ENCODE measurements at places on chromosomes 2 and 18.
A peak's percentile ranks its signal among the peaks of the same experiment; 100 is the strongest.

DNA sequence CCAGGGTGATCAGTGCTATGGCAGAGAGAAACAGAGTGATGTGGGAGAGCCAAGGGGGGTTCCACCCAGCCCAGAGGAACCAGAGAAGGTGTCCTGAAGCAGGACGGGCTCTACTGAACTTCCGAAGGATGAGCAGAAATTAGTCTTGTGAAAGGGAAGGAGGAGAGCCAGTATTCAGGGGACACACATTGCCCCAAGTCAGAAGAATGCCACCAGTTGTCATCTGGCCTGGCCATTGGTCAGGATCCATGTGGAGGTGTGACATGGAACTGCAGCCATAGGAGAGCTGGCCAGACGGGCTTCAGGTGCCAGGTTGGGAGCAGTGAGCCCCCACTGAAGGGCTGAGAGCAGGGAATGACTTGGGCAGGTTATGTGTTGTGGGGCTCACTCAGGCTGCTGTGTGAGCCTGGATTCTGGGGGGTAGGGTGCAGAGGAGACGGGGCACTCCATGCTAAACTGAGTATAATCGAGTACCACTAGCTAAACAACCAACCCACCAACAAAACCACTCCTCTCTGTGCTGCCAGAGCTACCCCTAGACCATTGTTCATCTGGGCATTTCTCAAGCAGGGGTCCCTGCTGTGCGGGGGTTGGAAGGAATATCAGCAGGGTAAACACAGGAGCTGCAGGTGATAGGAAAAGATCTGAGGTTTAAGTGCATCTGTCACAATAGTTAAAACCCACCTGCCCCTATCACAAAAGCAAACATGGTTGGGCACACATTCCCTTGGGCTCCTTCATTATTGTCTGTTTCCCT, 25.3 kb downstream of the MARCO start:
- DNase-seq: no peak

DNA sequence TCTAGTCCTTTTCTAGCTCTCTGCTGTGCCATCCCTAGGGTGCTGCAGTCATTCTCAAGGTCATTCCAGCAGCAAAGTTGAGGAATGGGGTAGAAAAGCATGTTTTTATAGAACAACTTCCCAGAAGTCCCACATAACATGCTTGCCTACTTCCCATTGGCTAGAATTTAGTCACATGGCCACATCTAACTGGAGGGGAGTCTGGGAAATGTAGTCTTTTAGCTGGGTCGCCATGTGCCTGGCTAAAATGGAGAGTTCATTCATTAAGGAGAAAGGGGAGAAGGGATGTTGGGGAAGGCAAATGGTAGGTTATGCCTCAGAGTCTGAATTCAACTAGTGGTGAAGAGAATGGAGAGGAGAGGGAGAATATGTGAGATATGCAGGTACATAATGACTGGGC, 85.7 kb downstream of the SLC4A3 start:
- no peak for DNase-seq

- no peak for DNase-seq
These were observed 219.9 kb downstream of the SH3RF3 start for GRCh38 chr2:109348671-109349502.

DNA sequence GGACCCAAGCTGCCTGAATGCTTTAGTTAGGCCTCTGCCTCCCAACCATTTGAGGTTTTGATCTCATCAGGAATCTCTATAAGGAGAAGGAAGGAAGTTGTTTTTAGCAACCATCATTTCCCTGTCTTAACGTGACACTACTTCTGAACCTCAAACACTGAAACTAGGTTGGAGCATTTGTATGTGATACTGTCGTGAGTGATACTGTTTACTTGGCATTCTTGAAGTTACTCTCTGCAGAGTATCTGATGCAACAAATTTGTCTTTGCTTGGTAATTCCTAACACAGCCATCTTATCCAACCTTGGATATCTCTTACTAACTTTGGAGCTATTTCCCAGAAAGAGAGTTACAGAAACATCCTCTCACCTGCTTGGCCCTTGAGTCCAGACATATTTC, 22.1 kb downstream of the TTLL4 start:
- no peak for DNase-seq

DNA sequence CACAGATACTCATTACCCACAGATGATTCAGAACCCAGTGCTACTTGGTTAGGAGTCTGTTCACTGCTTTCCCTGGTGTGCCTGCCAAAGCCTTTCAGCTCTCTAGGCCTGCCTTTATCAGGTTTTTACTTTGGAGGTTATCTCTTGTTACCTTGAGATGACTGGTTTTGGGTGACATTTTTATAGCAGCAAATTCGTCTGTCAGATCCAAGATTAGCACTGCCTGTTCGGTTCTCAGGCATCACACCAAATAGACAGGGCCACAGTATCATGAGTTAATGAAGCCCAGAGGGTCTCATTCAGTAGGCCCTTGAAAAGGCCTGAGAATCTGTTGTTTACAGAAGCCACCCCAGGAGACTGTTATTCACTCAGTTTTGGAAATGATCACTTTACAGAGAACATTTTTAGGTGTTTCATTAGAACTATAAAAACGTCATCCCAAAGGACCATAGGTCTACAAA, 121.2 kb downstream of the OSBPL6 start:
- DNase-seq: no peak

- DNase-seq: no peak
These were observed 34.1 kb downstream of the PTH2R start for GRCh38 chr2:208440716-208441115.

GRCh38 chr2:190407662-190408537, at the start of gene MFSD6:
Gene MFSD6, plus strand, starts transcription at chr2:190408355. Its CDS starts 27,675 bp downstream, at chr2:190436030.
- DNase-seq: peak; percentile 50

DNA sequence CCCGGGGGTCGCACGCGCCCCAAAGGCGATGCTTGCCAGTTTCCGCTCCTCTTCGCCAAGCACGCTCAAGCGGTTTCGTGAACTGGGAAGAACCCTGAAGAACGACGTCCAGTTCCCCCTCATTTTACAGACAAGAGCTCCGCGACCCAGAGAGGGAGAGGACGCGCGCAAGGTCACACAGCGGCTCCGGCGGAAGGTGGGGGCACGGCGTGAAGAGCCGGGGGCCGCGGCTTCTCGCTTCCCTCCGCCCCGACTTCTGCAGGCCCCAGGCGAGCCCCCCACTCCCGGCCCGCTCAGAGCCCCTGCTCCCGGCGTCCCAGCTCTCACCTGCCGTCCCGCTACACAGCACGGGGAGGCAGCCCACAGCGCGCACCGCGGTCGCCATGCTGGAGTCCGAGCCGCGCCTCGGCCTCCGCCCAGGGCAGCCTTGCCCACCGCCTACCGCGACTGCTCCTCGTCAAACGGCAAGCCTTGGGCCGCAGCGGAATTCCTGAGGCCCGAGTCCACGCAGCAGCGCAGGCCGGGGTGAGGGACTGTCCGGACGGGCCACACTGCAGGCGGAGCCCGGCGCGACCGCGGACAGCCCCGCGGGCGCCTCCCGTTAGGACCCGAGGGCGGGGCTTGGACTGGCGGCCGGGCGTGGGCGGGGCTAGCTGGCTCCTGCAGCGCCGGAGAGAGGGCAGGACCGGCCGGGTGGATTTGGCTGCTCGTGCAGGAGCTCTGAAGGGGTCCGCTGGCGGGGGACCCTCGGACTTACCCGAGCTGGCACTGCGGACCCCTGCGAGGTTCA, at the start of gene MRPS5:
TSS of gene MRPS5 (minus strand) at position 402 of the 790 bp plus-strand sequence. CDS start at position 385, 17 bp downstream.
- peak; percentile 96 for DNase-seq

GRCh38 chr2:33526132-33526531, 49.7 kb downstream of the RASGRP3 start:
- peak; percentile 14 for DNase-seq

DNA sequence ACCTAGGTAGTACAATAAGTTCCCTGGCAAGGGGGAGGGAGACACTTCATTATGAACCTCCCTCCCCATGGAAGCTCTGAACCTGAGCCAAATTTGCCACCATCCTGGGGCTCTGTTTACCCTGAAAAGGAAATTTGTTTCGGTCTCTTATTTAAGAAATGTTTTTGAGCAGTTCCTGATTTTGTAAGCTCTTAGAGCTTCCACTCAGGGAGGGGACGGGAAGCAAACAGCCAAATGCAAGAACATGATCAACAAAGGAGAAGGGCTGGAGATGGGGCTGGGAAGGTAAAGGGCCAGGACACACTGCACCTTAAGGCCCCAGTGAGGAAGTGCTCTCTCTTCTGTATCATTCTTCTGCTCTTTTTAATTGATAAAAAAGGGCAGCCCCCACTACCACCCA, 117.9 kb downstream of the NRP2 start:
- no peak for DNase-seq

GRCh38 chr18:50159654-50160046, 35.3 kb downstream of the MYO5B start:
- no peak for DNase-seq

GRCh38 chr2:171432206-171432968, 1.4 kb downstream of the METTL8 start:
- DNase-seq: no peak

DNA sequence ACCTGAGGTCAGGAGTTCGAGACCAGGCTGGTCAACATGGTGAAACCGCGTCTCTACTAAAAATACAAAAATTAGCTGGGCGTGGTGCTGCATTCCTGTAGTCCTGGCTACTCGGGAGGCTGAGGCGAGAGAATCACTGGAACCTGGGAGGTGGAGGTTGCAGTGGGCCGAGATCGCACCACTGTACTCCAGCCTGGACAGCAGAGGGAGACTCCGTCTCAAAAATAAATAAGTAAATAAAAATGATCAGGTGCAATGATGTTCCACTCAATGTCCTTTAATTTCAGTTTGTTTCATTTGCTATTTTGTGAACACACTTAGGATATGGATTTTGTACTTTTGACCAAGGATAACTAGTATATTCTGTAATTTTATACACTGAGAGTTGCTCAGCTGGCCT, 9.3 kb downstream of the HADHA start:
- no peak for DNase-seq

- no peak for DNase-seq
These were observed 615.8 kb upstream of the SYT4 start for GRCh38 chr18:43893001-43893637.

DNA sequence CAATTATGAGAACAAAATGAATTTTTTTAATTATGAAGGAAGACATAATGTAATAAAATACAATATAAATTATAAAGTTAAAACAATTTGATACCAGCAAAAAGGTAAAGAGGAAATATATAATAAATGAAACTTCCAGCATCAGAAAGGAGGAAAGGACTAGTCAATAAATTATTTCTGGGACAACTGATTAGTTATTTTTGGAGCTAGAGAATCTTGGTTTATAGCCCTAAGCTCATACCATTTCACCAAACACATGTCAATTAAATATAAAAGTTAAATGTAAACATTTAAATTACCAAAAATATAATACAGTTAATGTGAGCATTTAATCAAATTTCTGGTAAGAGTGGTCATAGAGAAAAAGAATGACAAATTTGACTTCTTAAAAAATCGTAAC, 12.1 kb downstream of the ACTG2 start:
- DNase-seq: no peak
